HT1080 (cell line): ENCODE measurements at places on chromosomes 2 and 18. TPM values are rescaled to one million over a fixed set of nuclear protein-coding genes. Genes with fewer than 3 reads are reported as not detected.

SNED1 gene
- total RNA-seq: 1.8 and 2.7 TPM in 2 replicates

SOWAHC gene
- 13.1 and 14.9 TPM in 2 replicates for total RNA-seq

GRCh38 chr2:96520231-96520630, 15.1 kb upstream of the NEURL3 start:
- DNase-seq: no peak

DNA sequence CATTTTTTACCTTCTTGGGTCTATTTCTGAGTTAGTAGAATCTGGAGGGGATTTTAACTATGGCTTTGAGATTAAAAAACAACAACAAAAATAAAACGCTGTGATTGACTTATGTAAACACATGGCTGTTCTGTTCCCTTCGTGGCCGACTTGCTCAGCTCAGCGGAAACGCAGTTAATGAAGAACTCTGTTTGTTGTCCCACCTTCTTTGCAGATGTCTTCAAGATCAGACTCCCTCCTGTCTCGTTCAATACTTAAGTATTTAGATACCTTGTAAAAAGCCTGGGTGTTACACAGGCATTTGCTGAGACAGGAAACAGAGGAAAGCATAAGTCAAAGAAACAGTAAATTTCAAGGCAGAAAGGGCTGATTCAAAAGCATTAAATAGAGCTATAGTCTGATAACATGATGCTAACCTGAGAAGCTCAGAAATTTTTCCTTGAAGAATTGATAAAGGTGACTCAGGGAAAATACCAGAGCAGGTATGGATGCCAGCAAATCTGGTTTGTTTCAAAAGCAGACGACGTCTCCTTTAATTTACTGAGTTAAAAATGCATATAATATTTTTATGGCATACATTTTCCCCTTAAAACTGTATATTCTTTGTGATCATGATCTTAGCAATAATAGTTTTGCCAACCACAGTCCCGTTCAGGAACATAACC, 21.7 kb upstream of the POLI start:
- DNase-seq: no peak

- no peak for DNase-seq
These were observed 1050.7 kb upstream of the PIK3C3 start for GRCh38 chr18:40904295-40904694.

- no peak for DNase-seq
These were observed 7.2 kb upstream of the NEU4 start for GRCh38 chr2:241801611-241802420.

DNA sequence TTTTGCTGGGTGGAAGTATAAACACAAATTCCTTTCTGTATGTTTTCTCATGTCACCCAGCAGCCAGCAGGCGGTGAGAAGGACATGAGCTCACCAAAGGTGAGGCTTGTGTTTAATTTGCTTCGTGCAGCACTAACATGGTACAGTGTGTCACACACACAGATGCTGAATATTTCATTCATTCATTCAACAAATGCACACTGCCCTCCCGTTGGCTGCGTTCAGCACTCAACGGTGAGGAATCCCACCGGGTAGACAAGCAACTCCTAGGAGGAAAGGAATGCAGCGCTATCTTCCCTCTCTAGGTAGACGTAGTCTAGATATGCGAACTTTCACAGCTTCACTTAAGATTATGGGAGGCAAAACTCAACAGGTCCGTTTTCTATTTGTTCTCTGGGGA, 85.1 kb downstream of the LONRF2 start:
- DNase-seq: no peak
